Ecto neural progenitor cell (in vitro differentiated cells): ENCODE measurements at places on chromosomes 2 and 18.

DNA sequence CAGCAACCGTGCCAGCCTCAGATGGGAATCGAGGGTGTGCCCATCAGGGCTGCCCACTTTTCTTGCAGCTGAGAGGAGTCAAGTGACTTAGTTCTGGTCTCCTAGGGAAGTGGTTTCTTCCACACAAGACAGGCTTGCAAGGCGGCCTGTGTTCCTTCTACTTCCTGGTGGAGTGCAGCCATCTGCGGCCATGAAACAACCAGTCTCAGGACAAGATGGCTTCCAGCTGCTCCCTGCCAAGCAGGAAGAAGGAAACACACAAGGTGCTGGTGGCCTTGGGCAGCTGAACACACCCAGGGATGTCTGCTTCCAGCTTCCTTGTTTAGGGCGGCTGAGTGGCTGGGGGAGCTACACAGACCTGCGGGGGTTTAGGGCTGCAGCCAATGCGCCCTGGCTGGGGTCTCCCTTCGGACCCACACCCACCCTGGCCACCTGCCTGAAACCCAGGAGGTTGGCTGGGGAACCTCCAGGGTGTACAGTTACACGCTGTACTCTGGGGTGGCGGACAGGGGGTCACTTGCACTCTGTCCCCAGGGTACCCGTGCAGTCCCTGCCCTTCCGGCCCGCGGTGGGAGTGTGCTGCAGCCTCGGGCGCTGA is 34.7 kb downstream of the PTPN18 start:
- DNase-seq: no peak

- DNase-seq: no peak
These were observed 755 bp downstream of the NEUROD1 start for GRCh38 chr2:181679544-181679979.

DNA sequence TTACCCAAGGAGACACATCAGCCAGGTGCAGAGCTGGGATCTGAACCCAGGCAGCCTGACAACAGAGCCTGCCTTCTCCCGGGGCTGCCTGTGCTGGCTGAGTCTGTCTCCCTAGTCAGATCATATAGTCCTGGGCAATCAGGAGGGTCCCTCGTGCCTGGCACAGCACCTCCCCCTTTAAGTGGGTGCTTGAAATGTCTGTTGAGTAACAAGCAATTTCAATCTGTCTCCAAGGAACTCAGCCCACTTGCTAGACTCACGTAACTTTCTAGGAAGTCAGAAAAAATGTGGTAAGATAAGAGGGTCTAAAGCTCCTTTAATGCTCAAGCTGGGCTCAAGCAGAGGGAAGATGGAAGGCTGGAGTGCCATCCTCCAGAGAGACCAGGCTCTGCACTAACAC is 51.9 kb downstream of the REEP1 start:
- DNase-seq: no peak

DNA sequence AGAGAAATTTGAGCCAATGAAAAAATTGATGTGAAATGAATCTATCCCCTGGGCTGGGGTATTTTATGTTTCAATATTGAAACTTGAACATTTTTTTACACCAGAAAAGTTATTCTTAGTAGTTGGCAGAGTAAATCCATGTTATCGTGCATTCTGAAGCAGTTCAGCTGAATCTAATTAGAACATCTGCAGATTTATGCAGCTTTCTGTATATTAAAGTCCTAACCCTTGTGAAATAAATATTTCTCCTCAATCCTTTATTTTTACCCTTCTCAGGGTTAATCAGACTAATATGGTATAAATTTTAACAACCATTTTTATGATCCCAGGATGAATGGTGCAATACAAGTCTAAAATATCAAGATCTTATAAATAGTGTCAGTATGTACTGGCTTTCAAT is 69.5 kb downstream of the CDH20 start:
- DNase-seq: no peak

DNA sequence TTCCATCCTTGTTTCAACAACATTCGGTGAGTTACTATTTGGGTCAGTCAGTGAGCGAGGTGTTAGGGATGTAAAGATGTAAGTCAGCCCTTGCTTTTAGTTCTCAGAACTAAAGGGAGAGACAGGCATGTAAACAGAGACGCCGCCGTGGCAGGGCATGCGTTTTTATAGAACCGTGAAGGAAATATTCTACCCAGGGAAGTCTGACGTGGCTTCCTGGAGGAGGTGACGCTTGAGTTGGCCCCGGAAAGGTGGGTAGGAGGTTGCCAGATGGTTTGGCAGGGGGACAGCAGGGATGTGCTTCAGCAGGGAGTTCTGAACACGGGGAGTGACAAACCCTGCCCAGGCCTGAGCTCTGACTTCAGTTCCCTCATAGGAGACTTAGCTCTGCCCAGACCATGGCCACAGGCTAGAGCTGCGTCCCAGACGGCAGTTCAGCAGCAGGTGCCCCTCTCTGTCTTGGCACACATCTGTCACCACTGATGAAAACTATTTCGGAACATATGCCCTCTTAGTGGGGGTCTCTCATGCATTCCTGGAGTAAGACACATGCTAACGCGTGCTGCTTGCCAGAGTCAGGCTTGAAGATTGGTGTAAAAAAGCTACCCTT is 23.4 kb upstream of the RPL31 start:
- no peak for DNase-seq

DNA sequence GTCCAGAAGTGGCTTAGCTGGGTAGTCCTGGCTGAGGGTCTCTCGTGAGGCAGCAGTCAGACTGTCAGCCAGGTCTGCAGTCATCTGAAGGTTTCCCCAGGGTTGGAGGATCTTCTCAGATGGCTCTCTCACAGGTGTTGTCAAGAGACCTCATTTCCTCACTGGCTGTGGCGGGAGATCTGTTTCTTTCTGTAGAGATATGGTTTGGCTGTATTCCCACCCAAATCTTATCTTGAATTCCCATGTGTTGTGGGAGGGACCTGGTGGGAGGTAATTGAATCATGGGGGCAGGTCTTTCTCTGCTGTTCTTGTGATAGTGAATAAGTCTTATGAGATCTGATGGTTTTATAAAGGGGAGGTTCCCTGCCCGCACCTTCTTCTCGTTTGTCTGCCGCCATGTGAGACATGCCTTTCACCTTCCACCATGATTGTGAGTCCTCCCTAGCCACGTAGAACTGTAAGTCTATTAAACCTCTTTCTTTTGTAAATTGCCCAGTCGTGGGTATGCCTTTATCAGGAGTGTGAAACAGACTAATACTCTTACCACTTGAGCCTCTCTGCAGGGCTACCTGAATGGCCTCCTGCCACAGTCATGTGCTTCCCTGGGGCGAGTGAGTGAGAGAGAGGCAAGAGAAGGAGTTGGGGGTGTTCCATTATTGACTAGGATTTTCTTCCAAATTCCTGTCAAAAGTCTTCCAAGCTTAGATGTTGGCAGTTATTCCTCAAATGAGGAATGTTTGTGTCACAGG is 23.6 kb downstream of the MALT1 start:
- DNase-seq: no peak

DNA sequence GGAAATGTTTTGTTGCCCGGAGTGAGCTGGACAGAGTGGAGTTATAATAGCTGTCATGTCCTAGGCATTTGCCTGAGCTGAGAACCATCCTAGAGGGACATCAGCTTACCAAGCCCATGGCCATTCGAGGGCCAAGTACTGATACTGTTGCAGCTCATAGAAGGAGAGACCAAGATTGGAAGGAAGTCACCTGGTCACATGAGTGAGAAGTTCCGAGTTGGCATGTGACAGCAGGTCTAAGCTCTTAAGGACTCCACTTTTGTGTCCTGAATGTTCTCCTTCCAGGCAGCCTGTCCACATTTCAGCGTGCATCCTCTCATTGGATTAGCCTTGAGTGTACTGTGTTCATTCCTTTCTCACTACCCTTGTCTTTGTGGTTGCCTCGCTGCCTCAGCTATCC is 4.4 kb downstream of the FHOD3 start:
- no peak for DNase-seq

GRCh38 chr18:2908166-2908945 is 61.5 kb downstream of the EMILIN2 start:
- DNase-seq: peak; percentile 36

- DNase-seq: no peak
These were observed 34.1 kb upstream of the REEP1 start for GRCh38 chr2:86371527-86371926.

DNA sequence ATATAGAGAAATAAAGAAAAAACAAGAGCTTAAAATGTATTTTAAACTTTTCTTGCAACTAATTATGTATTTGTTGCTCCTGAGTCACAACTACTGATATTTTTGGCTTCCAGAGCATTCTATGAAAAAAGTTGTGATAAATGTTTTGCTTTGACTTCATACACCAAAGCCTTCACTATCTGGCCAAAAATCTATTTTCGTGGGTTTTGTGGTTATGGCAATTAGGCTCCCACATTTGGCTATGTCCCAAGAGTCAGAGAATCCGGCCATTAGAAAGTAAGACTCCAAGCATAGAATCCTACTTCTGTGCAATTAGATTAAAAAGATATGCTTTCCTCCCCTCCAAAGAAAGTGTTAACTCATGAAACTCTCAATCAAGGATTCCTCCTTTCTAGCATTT is 1456.1 kb upstream of the ACVR2A start:
- no peak for DNase-seq

GRCh38 chr18:63216516-63217311 is 102.9 kb downstream of the BCL2 start:
- DNase-seq: no peak

GRCh38 chr2:19982268-19982667 is 7.6 kb downstream of the WDR35 start:
- DNase-seq: no peak

DNA sequence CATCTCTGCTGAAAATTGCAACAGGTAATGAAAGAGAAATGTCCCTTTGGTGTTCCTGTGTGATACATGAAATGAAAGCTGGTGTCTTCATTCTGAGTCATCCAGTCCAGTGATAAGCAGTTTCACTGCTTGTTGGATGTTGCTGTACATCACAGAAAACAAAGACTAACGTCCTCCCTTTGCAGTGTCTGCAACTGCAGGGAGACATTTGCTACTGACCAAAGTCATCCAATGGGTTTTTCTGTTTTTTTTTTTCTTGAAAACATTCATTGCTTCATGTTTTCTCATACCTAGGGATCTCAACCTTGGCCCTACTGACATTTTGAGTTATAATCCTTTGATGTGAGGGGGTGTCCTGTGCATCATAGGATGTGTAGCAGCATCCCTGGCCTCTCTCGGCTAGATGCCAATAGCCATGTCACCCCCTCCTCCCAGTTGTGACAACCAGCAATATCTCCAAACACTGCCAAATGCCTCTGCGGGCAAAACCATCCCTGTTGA is 63.6 kb upstream of the FZD5 start:
- no peak for DNase-seq

GRCh38 chr2:221050020-221050795 is 521.9 kb downstream of the EPHA4 start:
- no peak for DNase-seq

DNA sequence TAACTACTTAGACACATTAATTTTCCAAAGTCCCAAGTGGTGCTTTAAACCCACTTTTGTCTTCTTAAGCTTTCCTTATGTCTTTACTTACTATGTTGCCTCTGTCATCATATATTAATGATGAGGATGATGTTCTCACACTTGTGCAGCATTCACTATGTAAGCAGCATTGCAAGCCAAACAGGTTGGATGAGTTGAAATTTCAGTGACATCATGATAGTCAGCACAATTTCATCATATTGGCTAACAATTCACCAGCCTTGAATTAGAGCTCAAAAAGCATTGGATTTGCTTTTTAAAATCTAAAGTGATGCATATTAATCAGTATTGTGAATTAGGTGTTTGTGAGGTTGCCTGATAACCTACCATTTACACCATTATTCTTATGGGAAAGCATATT is 7.7 kb downstream of the APLF start:
- no peak for DNase-seq

GRCh38 chr2:42602218-42602875 is 33.9 kb downstream of the MTA3 start:
- no peak for DNase-seq

GRCh38 chr2:239190361-239190760 is 210.5 kb downstream of the HDAC4 start:
- DNase-seq: no peak

DNA sequence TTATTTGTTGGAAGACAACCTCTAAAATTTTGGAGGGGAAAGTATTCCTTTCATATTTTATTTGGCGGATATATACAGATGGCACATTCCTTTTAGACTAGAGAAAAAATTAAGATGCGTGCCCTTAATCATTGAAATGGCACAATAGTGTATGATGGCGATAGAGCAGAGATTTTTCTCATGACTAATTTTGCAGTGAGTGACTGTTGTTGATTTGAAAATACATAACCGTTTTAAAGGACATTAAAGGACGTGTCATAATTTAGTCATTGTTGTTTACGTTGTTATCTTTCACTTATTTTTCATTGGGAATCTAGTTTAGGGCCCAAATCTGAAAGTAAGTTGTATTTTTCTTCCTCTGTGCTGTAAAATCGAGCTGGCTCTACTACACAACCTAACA is 61.7 kb downstream of the CERS6 start:
- DNase-seq: no peak

GRCh38 chr2:60844105-60844504 is 37.3 kb upstream of the REL start:
- no peak for DNase-seq

- DNase-seq: no peak
These were observed 435.8 kb upstream of the MEIS1 start for GRCh38 chr2:65999103-65999502.

DNA sequence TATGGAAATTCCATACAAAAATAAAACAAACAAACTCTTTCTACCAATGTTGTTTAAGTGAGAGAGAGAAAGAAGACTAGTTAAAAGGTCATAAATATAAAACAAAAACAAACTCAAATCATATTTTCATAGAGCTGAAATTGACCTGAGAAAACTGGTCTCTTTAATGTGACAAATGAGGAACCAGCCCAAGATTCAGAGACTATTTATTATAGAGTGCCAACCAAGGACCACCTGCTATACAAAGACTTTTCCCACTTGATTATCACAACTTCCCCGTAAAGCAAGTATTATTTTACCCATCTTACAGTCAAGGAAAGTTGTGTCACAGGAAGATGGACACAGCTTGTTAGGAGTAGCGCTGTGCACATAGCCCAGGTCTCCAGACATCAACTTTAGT is 13.3 kb downstream of the ANKRD44 start:
- no peak for DNase-seq

GRCh38 chr2:25808006-25808383 is 70.3 kb downstream of the ASXL2 start:
- no peak for DNase-seq

DNA sequence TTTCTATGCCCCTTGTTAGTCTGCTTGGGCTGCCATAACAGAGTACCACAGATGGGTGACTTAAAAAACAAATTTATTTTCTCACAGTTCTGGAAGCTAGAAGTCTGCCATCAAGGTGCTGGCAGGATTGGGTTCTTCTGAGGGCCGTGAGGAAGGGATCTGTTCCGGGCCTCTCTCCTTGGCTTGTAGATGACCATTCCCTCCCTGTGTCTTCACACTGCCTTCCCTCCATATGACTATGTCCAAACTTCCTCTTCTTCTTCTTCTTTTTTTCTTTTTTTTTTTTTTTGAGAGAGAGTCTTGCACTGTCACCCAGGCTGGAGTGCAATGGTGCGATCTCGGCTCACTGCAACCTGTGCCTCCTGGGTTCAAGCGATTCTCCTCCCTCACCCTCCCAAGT is 13.1 kb upstream of the CCNYL1 start:
- DNase-seq: no peak

GRCh38 chr2:239339726-239340601 is 60.9 kb downstream of the HDAC4 start:
- no peak for DNase-seq
